ENCODE measurements at places on chromosomes 4 and X. TPM values are rescaled to one million over a fixed set of nuclear protein-coding genes. Genes with fewer than 3 reads are reported as not detected.

PLXNB3 gene
- total RNA-seq, result 4.3 TPM

MAGEA2 gene
- not detected for total RNA-seq

MAGIX gene
- total RNA-seq, result 1.6 TPM

SPACA5 gene
- total RNA-seq, result not detected

TRIM75 gene
- not detected for total RNA-seq

STAP1 gene
- total RNA-seq, result not detected

All from aortic smooth muscle cell (primary cell).